ENCODE measurements at places on chromosomes 4 and X.

- DNase-seq: peak; percentile 56
Observed at GRCh38 chrX:56797574-56798338, 68.7 kb downstream of the NBDY start.

DNA sequence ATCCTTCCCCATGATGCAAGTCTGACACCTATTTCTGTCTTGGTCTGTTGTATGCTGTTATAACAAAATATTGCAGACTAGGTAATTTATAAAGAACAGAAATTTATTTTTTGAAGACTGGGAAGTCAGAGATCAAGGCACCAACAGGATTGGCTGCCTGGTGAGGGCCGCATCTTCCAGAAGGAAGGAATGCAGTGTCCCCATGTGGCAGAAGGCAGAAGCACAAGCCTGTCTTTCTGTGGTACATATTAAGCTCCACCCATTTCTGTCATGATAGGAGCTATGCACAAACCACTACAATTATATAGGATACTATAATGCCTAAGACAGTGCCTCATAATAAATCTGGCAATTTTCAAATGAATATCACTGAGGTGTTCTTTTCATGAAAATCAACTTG is 502.3 kb upstream of the DIAPH2 start:
- no peak for DNase-seq

GRCh38 chr4:10577508-10578426 is 106.8 kb downstream of the CLNK start:
- no peak for DNase-seq

DNA sequence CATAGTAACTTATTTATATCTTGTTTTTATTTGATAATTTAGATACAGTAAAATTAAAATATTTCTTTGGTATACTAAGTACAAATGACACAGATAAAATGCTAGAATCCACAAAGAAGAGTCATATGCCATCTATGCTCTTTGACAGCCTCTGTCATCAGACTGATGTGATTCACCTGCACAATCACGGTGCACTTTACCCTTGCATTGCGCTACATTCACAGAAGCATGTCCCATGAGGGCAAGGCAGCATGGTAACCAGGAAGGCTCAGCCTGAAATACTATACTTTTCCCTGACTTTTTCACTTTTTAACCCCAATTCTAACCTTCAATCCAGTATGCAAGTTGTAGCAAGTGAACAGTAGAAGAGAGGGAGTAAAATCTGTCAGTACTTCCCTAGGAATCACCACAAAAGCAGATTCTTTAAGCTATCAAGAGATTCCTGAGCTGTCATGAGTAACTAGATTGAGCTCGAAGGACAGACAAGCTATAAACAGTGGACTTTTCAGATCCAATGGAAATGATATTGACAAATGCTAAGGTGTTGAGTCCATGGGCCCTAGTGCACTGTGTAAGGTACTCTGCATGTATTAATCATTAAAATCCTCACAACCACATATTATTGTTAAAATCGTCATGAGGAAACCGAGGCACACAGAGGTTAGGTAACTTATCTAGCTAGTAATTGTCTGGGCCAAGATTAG is 14.2 kb downstream of the SEC24D start:
- DNase-seq: no peak

DNA sequence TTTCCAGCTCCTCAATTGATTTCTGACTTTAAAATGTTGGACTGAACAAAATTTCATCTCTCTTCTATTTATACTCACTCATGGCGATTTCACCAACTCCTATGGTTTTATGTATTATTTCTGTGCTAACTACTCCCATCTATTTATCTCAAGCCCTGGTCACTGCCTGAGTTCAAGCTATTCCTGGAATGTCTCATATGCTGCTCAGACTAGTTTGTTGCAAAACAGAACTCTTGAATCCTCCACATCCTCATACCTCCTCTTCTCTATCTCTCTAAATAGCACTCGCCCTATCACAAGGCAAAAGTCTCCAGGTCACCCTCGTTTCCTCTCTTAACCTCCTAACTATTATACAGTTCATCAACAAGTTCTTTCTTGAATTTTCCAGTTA is 19.0 kb upstream of the DDX60 start:
- no peak for DNase-seq

DNA sequence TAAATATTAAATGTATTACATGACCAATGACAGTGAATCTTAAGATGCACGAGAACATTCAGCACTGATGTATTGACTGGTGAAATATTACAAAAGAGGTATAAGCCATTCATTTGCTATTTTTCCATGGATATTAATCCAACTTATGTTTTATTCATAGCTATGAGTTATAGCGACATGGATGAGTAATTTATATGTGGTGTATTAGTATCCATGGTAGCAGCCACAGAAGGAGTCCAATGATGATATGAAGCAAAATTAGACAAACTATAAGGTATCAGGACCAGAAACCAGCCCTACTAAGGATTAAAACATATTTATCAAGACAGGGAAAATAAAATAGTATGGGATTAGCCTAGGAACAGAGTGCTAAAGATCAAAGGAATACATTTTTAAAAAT is 50.7 kb downstream of the THAP9 start:
- no peak for DNase-seq

- no peak for DNase-seq
Observed at GRCh38 chr4:64158648-64159326, 250.5 kb downstream of the TECRL start.

DNA sequence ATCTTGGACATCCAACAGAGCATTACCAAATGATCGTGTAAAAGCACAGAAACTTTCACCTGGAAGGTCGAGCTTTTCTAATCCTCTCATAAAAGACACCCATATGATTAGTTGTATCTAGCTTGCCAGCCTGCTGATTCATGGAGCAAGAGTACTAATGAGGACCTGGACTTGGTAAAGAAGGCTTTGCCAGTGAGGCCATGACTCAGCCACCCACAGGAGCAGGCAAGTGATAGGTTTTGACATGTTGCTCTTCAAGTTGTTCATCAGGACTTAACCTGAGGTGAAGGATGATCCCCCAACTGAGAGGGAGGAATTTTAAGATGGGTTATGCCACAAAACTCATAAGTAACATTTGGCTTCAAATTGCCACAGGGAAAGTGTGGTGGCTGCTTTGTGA is 24.7 kb upstream of the EPGN start:
- no peak for DNase-seq

GRCh38 chr4:159048166-159048886 is 54.6 kb upstream of the RAPGEF2 start:
- no peak for DNase-seq

DNA sequence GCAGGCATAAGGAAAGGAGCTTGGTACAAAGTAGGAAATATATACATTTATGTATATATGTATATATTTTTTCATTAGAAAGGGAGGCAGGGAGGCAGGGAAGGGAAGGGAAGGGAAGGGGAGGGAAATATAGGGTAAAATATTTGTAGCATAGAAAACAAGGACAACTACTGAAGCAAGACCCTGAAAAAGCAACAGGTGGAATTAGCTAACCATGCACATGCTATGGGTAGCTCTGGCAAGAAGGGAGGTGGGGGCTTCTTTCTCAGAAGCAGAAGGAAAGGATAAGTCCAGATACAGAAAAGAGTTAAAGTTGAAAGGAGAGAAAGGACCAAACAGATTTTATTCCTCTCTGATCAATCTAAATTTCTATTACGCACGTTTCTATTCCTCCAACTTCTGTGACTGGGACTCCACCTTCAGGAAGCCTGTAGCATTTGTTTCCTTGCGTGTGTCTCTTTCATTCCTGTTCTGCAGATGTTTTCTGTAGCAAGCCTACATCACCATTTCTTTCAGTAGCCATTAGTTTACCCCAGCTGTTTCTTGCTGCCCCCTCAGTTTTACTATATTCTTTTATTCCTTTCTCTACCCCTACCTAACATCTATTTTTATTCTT is 82.9 kb downstream of the OR13H1 start:
- no peak for DNase-seq

DNA sequence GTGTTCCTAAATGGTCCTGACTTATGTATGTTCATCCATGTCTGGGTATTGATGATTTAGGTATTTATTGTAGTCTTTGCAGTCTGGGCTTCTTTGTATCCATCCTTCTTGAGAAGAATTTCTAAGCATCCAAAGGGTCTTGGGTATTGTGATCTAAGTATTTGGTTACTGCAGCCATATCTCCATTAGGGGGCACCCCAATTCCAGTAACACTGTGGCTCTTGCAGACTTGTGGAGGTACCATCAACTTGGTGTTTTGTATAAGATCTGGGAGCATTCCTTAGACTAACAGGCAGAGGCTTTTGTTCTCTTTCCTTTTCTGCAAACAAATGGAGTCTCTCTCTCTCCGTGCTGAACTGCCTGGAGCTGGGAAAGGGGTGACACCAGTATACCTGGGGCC is 113.7 kb upstream of the NEXMIF start:
- DNase-seq: no peak

DNA sequence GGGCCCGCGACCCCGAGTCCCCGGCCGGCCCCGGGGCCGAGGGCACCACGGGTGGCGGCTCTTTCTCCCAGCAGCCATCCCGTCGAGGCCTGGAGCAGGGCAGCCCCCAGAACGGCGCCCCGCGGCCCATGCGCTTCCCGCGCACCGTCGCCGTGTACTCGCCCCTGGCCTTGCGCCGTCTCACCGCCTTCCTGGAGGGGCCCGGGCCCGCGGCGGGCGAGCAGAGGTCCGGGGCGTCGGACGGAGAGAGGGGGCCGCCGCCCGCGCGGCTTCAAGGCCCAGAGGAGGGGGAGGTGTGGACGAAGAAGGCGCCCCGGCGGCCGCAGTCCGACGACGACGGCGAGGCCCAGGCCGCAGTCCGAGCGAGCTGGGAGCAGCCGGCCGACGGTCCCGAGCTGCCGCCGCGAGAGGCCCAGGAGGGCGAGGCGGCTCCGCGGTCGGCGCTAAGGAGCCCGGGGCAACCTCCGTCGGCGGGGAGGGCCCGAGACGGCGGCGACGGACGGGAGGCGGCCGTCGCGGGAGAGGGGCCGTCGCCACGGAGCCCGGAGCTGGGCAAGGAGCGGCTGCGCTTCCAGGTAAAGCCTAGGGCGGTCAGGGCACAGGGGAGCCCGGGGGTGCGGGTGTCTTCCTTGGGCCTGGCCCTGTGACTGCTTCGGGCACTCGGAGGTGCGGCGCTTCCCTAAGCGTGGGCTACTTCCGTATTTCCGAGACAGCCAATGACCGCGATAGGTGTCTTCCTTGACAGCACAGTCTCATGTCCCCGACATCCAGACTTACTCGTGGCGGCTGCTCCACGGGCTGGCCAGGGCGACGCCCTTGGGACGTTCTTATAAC is 845 bp downstream of the ZAR1 start:
- DNase-seq: no peak

DNA sequence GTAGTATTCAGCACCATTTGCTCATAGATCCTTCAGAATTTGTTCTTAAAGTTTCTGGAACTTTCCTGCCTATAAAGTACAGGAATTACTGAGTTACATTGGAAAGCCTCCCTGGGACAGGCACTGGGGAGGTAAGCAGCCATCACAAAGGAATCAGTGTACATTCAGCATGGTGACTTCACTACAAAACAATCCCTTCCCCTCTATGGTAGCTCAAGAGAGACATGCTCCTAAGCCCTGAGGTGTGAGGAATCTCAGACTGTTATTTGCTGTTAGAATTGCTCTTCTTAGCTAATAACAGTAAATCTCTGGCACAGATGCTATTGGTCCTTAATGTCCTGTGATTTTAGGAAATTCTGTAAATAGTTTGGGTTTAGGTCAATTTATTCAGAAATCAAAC is 1898.0 kb upstream of the PCDH7 start:
- DNase-seq: no peak

All from activated CD8-positive, alpha-beta memory T cell treated with anti-CD3 and anti-CD28 coated beads for 24 hours (primary cell).